EH (cell line): ENCODE measurements at places on chromosomes 2 and 18.

DNA sequence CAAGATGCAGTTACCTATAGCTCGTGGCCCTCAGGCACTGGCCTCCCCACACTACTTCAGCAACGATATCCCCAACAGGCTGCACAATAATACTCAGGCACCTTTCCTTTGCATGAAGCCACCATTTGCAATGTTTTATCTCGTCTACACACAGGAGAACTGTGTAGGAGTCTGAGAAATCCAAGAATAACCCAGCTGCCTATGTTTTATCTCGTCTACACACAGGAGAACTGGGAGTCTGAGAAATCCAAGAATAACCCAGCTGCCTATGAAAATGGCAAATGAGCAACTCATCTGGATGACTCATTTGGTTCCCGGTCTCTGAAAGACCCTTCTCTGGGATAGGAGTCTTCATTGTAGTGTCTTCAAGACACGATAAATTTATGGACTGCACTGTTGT is 18.3 kb upstream of the LNPK start:
- no peak for DNase-seq

- peak; percentile 38 for DNase-seq
These were observed 9.2 kb upstream of the SP9 start for GRCh38 chr2:174325373-174326160.

- DNase-seq = peak; percentile 55
These were observed 4.7 kb downstream of the UBXN2A start for GRCh38 chr2:23944976-23945375.

- DNase-seq = no peak
These were observed 417.5 kb downstream of the NUP35 start for GRCh38 chr2:183541766-183542165.

DNA sequence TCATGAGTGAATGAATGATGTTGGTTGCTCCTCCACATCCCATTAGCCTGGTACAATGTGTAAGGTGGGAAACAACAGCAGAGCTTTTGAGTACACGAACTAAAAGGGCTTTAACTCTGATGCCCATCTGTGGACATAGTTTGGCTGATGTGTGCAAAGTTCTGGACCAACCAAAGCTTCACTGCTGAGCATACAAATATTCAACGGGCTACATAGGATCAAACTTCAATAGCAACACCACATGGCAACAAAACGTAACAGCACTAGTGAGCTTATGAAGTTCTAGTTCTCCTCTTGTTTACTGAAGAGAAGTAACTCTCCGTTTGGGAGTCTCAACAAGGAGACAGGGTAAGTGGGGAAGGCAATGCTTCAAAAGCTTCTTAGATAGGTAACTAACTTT is 20.4 kb downstream of the STAM2 start:
- DNase-seq = no peak

DNA sequence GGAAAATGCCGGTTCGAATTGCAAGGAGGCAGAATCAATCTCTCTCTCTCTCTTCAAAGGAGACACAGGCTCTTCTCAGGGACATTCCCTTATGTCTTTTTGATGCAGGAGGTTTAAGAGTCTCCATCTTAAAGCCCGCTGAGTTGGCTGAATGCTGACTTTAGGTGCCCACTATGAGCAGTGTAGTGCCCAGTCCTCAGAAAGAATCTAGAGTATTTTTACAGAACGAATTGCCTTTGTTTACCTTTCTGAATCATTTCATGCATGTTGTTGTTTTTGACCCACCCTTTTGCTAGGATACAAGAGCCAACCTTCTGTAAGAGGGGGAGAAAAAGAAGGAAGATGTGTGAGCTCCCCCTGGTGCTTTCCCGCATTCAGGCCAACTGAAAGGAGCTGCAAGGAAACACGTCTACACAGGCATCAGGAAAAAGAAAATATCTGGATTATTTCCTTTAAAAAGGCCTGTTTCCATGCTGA is 193.5 kb upstream of the TCF4 start:
- peak; percentile 79 for DNase-seq

DNA sequence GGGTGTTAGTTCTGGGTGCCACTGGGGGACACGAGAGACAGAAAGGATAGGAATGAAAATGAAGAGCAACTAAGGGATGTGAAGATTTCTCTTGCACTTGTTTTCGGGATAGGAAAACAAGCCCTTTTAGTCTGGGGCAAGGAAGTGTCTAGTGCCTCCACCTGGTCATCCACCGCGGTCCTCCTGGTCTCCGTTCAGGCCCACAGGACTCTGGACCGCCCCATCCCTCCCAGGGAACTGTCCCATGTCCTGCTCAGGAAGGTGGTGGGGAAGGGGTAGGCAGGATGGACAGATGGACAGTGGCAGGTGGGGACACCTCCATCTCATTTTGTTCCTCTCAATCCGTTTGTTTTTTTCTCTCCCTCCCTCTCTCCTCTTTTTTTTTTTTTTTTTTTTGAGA is 45.9 kb downstream of the AGAP1 start:
- no peak for DNase-seq

GRCh38 chr18:4264347-4264791 is 190.7 kb downstream of the DLGAP1 start:
- DNase-seq = no peak

- peak; percentile 59 for DNase-seq
These were observed 3.3 kb downstream of the SLC8A1 start for GRCh38 chr2:40448476-40449079.

GRCh38 chr2:154195644-154196195 is 324.0 kb downstream of the GALNT13 start:
- DNase-seq = no peak

DNA sequence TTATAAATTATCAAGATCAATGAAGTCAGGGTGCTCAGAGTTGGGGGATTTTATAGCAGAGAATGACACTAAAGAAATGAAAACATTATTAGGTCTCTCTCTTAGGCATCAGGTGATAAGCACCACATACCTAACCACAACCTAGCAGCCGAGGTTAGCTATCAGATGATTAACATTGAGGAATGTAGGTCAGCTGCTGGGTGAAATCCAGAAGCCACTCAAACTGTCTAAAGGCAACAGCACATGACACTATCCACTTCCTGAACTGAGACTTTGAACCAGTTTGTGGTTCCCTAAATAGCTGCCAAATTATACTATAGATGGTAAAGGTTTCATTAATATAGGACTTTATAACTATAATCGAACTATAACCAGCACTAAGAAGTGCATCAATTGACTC is 4.7 kb downstream of the EPG5 start:
- peak; percentile 90 for DNase-seq

DNA sequence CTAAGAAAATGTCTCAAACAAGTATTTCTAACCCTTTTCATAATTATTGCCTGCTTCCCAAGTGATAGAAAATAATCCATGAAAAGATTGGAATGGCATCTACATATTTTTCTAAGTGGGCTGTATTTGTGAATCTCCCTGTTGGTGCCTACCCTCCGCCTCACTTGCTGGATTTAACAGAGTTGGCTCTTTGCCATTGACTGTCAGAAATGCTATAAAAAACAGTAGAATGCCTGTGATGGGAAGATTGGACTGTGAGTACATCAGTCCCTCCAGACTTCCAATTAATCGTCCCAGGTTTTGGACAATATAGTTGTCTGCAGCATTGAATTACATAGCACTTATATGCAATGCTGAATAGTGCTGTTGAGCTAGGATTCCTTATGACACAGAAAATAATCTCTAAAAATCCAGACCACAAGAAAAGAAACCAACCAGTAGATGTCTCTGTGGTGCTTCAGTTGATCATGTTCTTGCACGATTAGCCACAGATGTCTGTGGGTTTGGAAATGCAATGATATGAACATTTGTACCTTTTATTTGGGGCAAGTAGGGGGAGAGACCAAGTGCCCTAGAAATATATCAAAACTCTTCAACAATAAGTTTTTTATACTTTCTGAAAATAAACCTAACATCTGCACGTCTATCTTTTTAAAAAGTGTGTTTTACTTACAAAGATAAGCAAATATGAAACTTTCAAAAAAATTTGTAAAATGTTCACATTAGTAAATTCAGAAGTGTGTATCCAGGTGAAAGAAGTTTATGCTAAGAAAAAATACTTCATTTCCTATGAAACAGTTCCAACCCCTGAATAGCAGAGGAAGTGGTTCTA is 88.5 kb downstream of the DYNAP start:
- peak; percentile 80 for DNase-seq

DNA sequence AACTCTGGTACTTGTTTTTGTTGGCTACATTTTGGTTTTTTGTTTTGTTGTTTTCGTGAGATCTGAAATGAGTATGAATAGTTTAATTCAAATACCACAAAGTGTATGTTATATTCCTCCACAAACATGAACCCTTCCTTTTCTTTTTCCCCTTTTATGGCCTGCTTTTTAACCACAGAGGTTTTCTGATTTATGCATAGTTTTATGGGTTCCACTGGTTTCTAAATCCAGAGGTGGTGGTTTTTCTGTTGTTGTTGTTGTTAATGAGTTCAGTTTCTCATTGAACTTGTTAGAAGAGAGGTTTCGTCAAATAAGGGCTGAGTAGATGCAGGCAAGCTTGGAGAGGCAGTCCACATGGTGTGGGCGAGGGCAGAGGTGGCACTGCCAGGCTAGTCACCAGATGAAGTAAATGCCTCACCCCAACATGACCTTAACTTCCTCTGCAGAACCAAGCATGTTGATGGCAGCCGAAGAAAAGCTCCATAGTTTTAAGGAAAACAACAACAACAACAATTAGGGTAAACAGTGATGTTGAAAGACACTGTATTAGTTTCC is 72.5 kb downstream of the RIF1 start:
- DNase-seq = no peak

GRCh38 chr2:136022396-136023146 is 37.1 kb upstream of the DARS1 start:
- DNase-seq = no peak

- DNase-seq = no peak
These were observed 6.5 kb downstream of the CYP26B1 start for GRCh38 chr2:72141032-72141645.

DNA sequence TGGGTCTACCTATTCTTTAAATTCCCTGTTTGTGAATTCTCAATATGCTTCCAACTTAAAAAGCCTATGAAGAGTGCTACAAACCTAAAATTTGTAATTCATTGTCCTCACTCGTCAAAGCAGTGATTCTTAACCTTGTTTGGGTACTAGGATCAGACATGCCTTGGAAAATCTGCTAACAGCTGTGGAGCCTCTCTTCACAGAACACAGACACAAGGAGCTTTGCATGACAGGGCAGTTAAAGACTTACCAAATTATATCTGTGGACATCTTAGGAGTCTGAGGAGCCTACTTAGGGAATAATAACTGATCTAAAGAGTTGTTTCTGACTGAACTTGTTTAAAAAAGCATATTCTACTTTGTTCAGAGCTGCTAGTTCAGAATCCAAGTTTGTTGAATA is 38.1 kb downstream of the TMEM87B start:
- no peak for DNase-seq

DNA sequence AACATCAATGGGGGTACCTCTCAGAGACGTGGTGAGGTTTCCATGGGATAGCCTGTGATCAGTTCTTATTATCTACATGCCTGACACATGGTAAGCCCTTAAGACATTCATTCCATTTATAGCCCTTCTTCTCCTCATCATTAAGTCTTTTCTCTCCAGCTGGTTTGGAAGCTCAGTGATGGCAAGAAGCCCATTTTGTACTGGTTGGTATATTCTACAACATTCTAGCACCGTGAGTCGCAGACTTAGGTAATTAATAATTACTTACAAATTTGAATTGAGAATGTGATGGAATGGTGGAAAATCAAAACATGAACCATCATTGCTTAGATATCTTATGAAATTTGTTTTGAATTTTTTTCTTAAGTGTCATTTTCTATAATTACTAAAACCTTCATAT is 472.6 kb downstream of the DLGAP1 start:
- peak; percentile 68 for DNase-seq

DNA sequence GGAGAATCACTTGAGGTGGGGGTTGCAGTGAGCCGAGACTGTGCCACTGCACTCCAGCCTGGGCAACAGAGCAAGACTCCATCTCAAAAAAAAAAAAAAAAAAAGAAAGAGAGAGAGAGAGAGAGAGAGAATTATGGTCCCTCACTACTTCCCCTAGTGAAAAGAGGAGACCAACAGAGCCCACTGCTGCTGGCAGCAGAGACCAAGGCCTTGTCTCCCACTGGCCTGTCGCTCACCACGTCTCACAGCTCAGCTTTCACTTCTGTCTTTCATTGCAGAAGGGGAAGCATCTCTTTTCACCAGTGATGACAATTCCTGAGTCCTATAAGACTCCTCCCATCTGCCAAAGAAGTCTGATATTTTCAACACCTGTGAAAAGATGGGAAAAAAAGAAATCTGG is 81.3 kb downstream of the CLHC1 start:
- DNase-seq = no peak

GRCh38 chr2:155653176-155653575 is 679.3 kb downstream of the NR4A2 start:
- no peak for DNase-seq
